ENCODE measurements at places on chromosomes 6 and 20. TPM values are rescaled to one million over a fixed set of nuclear protein-coding genes. Genes with fewer than 3 reads are reported as not detected.

SFTA2 gene
- total RNA-seq, result not detected

ZSCAN9 gene
- 11.6 TPM for total RNA-seq

MYT1 gene
- total RNA-seq, result not detected

DOK5 gene
- total RNA-seq, result 16.9 TPM

ZSWIM3 gene
- total RNA-seq, result 5.6 TPM

PRKN gene
- 5.6 TPM for total RNA-seq

SMLR1 gene
- total RNA-seq, result not detected

HNF4A gene
- total RNA-seq, result not detected

EPPIN gene
- not detected for total RNA-seq

CCN6 gene
- not detected for total RNA-seq

FANCE gene
- total RNA-seq, result 10.7 TPM

GHRH gene
- not detected for total RNA-seq

RSPH3 gene
- 3.6 TPM for total RNA-seq

NKAIN4 gene
- not detected for total RNA-seq

SIRPB2 gene
- total RNA-seq, result not detected

HLA-DQA1 gene
- total RNA-seq, result not detected

CLPSL1 gene
- total RNA-seq, result not detected

SOBP gene
- 6.3 TPM for total RNA-seq

KIF6 gene
- total RNA-seq, result 0.83 TPM

WDR27 gene
- 23.3 TPM for total RNA-seq

OXT gene
- not detected for total RNA-seq

AGPAT4 gene
- total RNA-seq, result 6.9 TPM

RIPOR3 gene
- total RNA-seq, result 4.1 TPM

PRSS16 gene
- total RNA-seq, result not detected

SAMD10 gene
- total RNA-seq, result 0.99 TPM

SMPDL3A gene
- total RNA-seq, result 19.8 TPM

BTN2A1 gene
- total RNA-seq, result 14.9 TPM

SYS1 gene
- 20.0 TPM for total RNA-seq

PRND gene
- total RNA-seq, result not detected

Data from fibroblast of lung (primary cell).